ENCODE measurements at places on chromosomes 16 and 17. TPM values are rescaled to one million over a fixed set of nuclear protein-coding genes. Genes with fewer than 3 reads are reported as not detected.

DNA sequence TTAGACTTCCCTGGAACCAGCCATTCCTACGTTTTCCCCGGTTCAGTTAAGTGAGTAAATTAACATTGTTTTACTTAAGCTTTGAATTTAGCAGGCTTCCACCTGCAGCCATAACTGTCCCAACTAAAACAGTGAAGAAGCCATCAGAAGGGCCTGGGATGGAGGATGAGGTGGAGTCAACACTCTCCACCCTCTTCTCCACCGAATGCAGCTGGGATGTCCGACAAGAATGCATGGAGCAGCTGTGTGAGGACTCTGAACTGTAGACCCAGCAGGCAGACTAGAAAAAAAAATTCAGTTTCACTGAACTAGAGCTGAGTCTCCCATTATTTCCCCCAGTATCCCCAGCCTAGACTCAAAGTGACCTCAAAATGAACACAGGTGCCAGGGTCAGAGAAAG is 114.8 kb downstream of the C16orf95 start:
- no peak for DNase-seq

DNA sequence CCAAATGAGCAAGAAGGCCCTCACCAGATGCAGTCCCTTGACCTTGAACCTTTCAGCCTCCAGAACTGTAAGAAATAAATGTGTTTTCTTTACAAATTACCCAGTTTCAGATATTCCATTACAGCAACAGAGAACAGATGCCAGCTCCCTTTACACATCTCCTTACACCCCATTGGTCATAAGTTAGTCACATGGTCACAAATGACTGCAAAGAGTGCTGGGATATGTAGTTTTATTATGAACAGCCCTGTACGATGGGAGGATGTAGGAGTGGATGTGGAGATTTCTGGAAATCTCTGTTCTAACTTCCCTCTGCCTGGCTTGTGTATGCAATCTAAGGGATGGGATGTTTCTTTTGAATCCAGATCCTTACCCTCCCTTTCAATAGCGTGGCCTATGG is 13.3 kb upstream of the RPL38 start:
- DNase-seq: no peak

The KRTAP4-16 gene
- total RNA-seq: not detected

DNA sequence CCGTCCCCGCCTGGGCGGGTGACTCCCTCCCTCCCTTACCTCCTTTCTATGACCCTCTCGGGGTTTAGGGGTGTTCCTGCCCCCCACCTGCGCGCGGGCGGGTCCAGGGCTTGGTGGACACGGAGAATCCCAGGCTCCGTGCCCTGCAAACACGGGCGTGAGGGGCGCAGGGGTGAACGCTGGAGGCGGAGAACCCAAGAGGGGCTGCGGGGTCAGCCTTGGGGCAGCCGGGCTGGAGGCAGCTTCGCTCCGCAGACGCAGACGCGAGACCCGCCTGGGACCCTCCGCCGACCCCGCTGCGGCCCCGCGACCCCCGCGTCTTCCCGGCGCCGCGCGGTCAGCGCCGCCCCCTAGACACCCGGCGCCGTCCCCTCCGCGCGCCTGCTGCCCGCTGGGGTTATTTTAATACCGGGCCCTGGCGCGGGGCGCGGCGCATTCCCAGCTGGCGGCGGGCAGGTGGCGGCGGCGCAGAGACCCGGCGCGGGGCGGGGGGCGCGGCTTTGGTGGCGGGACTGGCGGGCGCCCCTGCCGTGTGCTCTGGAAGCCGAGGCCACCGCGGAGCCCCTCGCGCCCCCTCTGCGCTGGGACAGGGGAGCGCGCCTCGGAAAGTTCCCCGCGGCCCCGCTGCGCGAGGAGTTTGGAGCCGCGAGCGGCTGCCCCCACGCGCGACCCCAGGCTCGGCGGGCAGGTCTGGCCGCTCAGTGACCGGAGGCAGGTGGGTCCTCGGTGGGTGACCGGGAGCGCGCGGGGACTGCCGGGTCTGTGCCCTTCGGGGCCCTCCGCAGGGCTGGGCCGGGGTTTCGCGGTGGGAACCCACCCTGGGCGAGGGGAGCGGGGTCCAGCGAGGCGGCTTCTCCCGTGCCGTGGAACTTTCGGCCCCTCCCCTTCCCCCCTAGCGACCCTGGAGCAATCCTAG is at the start of gene UTS2R:
Gene UTS2R (plus strand): TSS at position 433 of the 916 bp plus-strand sequence. CDS start 2,560 bp downstream, outside the sequence.
- no peak for DNase-seq
